Thymus (tissue), 14 donors: ENCODE measurements at places on chromosomes 2 and 18.
A peak's percentile ranks its signal among the peaks of the same experiment; 100 is the strongest.

- DNase-seq = no peak
Observed at GRCh38 chr18:7658701-7659100, 91.6 kb downstream of the PTPRM start.

DNA sequence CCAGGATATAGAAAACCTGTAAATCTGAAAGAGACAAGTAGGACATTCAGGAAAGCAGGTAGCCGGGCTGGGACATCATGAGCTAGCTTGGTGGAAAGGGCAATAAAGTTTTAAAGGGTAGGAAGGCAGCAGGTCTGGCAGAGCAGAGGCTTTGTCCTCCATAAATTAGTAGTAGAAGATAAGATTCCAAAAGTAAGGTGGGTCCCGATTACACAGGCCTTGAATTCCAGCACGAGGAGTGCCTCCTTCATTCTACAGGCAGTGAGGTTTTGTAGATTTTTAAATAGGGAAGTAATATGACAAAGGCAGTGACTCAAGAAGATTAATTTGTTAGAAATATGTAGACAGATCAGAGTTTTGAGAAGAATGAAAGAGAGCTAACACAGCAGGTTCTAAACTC is 160.7 kb downstream of the DTNB start:
- no peak for DNase-seq

GRCh38 chr18:23570912-23571504 is 15.3 kb downstream of the NPC1 start:
- no peak for DNase-seq

GRCh38 chr2:202608142-202608852 is 26.5 kb upstream of the FAM117B start:
- DNase-seq = no peak

GRCh38 chr18:79413426-79413825 is 17.7 kb downstream of the NFATC1 start:
- no peak for DNase-seq

GRCh38 chr2:44351088-44351487 is 10.2 kb downstream of the PREPL start:
- DNase-seq = no peak

DNA sequence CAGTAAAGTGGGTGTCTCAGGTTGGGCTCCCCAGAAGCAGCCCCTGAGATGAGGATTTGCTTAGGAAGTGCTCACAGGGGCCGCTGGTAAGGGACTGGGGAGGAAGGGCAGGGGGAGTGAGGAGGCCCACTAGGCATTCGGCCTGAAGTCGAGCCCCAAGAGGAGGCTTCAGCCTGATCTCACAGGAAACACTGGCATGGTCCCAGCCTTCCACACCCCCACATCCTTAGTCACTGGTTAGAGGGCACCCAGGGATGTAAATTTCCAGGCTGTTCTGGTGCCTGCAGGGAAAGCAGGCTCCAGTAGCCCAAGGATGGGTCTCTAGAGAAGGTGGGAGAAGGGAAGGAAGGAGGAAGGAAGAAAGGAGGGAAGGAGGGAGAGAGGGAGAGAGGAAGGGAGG is 22.4 kb upstream of the KCNK3 start:
- DNase-seq = no peak

- no peak for DNase-seq
Observed at GRCh38 chr2:8088810-8089209, 593.0 kb upstream of the ID2 start.

- no peak for DNase-seq
Observed at GRCh38 chr2:196718419-196719109, 79.0 kb downstream of the CCDC150 start.

- DNase-seq = no peak
Observed at GRCh38 chr18:76450452-76451395, 44.3 kb downstream of the ZNF516 start.

DNA sequence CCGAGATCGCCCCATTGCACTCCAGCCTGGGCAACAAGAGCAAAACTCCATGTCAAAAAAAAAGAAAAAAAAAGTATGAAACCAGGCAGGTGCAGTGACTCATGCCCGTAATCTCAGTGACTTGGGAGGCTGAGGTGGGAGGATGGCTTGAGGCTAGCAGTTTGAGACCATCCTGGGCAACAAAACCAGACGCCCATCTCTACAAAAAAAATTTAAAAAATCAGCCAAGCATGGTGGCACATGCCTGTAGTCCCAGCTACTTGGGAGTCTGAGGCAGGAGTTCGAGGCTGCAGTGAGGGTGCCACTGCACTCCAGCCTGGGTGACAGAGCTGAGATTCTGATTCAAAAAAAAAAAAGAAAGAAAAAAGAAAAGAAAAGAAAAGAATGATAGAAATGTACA is 277.8 kb downstream of the MYCN start:
- no peak for DNase-seq

DNA sequence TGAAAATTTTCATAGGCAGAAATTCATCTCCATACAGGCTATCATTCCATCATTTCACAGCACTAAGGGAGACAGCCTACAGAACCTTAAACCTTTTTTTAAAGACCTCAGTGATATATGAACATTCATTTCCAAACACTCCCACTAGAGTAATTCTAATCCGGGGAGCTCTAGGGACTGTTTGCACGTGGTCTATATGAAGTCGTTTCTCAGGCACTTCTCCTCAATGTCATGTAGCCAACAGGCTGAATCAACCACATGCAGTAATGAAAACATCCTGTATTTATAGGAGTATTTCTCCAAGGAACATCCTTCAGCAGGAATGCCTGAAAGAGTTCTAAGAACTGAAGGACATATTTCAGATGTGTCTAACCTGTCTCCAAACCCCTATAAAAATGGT is 97.3 kb upstream of the CREB1 start:
- no peak for DNase-seq

- no peak for DNase-seq
Observed at GRCh38 chr2:3470166-3470651, 49.1 kb downstream of the ADI1 start.

DNA sequence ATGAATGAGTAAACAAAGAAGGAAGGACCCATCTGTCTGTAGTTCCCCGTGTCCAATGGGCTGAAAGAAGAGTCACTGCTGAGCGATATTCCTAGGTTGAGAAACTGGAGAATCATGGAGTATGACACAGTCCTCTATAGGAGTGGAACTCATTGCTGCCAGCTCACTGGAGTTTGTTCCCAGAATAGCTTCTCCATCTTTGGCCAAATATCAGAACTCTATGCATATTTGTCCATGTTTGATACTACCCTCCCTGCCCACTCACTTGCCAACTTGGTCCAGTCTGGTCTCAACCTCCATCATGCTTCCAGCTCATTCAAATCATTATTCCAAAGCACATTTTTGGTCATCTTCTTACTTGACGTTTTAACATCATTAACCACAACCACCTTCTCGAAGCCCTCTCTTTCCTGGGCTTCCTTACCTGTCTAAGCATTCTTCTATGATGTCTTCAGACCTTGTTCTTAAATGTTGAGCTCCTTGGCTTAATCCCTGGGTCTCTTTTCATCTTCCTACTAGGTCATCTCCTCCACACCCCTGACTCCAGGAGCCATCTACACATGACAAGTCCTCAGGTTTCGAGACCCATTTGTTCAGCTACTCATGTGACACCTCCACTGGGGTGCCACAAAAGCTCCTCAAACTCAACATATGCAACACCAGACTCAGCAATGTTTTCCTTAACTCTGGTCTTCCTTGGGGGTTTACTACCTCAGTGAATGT is 221.6 kb downstream of the MYCN start:
- no peak for DNase-seq

- no peak for DNase-seq
Observed at GRCh38 chr2:25460261-25460905, 118.7 kb upstream of the DNMT3A start.

DNA sequence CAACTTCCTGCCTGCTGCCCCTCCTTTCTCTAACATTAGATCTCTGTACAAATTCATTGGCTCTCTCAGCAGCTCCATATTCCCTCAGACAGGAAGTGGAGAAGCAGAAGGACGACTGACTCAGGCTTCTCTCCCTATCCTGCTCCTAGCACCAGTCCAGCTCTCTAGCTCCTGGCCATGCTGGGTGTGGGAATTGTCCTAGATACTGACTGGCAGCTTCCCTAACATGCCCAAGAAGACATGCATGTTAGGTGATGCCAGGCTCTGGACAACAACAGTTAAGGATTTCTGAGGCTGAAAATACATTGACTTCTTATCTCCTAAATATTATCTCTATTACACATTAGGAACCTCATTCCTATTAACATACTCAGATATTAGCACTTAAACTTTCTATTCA is 292.9 kb downstream of the IKZF2 start:
- no peak for DNase-seq

DNA sequence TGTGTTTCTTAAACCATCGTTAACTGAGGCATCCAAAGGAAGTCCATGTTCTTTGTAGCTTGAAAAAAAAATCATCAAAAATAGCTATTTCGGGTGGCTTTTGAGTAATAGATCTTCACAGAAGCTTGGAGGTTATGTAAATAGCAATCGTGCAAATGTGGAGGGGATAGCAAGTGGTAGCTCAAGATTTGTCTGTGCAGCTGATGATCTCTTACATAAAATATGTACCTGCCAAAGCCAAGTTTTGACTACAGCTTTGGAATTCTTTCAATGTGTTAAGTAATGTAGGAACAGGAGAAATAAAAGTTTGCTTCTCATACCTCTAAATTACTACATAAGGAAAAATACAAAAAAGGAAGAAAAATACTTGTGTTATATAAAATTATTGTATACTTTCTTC is 1432.0 kb downstream of the DPP10 start:
- DNase-seq = no peak

- DNase-seq = no peak
Observed at GRCh38 chr2:32237488-32237887, 27.2 kb downstream of the NLRC4 start.

DNA sequence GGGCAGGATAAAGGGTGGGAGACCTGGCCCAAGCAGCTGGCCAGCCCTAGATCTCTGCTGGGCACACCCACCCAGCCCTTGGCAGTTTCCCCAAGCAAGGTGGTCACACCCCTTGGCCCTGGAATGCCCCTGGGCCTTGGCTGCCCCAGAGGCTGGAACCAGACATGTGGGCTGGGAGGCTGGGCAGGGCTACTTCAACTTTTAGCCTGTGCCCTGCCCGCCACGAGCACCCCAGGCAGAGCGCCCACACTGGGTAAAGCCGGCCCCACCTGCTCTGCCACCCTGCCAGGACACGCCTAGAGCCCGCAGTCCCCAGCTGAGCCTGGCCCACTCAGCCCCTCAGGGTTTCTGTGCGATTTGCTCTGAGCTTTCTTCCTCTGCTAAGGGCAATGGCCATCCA is 119.7 kb upstream of the SMAD2 start:
- DNase-seq = no peak

DNA sequence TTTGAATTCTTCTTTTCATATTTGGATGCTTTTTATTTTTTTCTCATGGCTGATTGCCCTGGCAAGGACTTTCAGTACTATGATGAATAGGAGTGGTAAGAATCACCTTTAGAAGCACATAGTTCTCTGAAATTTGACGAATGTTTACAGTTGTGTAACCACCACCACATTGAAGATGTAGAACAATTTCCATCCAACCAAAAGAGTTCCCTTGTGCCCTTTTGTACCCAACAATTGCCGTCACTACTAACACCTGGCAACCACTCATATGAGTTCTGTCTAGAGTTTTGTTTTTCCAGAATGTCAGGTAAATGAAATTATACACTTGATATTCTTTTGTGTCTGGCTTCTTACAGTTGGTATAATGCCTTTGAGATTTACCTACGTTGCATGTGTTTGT is 28.7 kb upstream of the SLC16A14 start:
- no peak for DNase-seq

DNA sequence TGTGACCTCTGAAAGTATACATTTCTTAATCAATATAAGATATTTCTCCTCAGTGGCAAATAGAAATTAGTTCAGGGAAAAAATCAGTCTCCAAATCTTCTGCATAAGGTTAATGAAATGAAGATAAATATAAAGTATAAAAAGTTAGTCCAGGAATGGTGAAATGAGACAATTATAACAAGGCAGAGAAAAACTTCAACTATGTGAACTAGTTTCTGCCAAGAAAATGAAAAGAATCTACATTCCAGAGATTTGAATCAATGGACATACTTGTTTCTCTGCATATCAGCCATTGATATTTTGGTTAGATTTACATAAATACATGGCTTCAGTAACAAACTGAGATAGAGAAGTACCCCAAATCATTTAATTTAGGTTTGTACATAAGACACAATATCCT is 249.0 kb downstream of the EXOC6B start:
- DNase-seq = no peak

- DNase-seq = no peak
Observed at GRCh38 chr2:62789518-62789917, 84.0 kb downstream of the EHBP1 start.

DNA sequence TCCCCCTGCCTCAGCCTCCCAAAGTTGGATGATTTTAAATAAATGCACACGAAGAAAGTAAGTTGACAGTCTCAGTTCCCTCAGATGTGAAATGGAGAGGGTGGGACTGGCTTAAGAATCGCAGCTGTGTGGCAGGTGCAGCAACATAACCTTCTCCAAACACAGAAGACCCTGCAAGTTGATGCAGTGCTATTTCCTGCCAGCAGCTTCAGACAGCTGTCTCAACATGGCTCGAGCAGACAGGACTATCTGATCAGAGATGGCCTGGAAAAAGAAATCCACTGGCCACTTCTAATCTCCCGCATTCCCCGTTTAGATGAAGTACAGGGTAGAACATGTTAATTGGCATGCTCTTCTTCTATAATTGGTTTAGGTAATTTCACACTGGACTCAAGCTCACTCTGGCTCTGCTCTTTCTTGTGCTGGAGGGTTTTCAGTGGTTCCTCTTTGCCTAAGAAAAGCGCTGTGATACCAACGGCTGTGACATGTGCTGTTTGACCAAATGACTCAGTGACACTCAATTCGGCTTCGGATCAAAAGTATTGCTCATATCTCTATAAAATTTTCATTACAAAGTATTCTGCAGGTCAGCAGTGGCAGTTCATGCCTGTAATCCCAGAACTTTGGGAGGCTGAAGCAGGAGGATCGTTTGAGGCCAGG is 40.2 kb downstream of the MYOM1 start:
- DNase-seq = peak; percentile 77

- no peak for DNase-seq
Observed at GRCh38 chr2:197144183-197144582, 166.4 kb downstream of the ANKRD44 start.

- no peak for DNase-seq
Observed at GRCh38 chr2:68000170-68000825, 62.5 kb downstream of the C1D start.

DNA sequence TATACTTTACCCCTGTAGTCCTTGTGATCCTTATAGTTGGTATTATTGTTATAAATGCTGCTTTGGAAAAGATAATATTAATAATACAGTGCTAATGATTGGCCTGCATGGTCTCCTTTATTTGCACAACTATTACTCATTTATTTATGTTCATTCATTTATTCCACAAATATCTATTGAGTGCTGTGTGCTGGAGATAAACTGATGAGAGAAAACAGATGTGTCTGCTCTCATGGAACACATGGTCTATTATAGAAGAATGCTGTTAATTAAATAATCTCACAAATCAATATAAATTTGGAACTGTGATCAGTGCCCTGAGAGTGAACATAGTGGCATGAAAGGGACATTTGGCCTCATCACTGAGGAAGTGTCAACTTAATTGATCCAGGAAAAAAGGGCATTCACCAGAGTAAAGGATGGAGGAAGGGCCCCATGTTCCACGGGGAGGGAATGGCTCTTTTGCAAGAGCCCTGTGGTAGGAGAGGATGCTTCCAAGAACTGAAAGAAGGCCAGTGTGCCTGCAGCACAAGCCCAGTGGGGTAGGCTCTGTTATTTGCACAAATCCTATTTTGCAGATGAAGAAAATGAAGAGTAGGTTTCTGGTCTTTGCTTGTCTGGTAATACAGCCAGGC is 91.5 kb upstream of the STK39 start:
- DNase-seq = no peak
